ENCODE measurements at places on chromosomes 3 and 15.

DNA sequence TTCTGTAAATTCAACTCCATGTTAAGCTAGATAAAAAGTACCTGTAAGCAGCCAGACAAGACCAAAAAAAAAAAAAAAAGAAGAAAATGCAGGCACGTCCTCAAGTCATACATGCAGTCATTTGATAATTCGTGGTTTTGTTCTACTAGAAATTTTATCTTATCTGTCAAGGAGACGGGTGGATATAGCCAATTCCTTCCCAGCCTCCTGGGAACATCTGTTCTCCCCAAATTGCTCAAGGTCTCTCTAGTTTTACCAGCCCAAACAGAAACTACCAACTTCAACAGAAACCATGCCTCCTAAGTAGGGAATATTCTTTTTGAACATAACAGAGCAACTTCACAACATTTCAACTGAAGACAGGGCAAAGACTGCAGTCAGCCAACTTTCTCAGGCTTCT is 19.5 kb downstream of the RYK start:
- no peak for DNase-seq

DNA sequence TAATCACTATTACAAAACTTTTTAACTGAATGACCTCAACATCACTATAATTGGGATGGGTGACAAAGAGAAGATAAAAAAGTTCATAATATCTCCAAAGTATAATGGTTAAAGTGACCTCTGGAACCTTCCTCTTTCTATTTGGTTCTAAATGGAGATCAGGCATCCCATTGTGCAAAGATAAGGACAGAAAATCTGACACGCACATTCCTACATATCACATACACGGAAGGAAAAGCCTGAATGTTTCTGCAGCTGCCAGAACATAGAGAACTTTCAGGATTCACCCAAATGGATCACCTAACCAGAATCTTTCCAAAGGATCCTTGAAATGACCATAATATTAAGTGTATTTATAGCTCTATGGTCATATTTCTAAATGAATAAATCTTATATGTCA is 128.2 kb downstream of the TFDP2 start:
- DNase-seq: no peak

DNA sequence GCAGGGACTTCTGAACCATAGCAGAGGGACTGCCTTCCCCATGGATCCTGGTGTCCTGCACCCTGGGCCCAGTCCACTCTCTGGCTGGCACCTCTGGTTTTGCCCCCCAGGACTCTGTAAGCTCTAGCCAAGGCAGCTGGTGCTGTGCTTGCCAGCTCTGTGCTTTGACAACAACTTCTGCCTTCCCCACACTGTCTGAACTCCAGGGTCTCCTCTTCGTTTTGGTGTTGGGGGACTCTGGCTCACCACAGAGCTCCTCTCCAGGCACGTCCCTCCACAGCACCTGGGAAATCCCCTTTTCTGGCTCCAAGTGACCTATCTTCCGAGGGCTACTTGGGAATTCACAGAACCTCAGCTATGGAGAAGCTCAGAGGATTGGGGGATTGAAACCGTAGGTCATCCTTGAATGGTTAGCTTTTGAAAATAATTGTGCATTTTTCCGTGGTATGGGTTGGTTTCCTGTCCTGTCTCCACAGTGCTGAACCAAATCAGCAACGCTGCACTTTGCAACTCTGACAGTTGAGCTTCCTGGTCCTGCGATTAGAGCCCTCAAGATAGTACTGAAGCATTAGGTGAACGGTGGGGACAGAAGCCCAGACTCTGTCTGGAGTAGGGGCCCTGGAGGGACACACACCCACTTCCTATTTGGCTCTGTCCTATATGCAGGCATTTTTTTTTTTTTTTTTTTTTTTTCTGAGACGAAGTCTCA is 152.4 kb downstream of the APBA2 start:
- DNase-seq: no peak

DNA sequence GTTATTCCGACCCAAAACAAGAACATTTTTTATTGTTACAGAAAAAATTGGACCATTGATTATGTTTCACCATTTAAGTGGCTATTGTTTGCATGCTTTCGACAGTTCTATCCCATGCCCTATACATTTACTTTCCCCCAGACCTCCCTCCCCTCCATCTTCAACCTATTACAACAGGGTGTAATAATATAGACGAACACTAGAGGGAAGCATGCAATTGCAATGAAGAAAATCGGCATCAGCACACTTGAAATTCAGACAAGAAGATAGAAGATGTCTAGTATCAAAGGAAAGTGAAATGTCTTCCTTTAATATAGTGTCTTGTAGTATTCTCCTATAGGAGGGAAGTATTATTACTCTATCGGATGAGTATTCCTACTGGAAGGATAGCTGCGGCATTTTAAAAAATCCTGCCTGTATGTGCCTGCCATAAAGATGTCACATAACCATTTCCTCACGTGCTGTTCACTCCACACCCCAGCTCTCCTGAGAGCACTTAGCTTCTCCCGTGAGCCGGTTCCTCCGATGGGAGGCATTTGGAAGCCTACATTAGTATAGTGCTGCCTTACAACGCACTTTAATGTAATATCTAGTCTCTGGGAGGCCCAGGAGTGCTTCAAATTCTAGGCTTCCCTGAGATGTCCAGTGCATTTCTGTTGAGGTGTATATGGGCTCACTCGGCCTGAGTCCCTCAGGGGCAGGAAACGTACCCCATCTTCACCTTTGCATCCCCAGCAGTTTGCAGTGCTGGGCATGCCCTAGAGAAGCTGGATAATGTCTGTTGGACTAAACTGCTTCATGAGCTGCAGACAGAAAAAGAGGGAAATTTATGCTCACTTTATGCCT is 17.8 kb upstream of the ERICH6 start:
- DNase-seq: peak; percentile 64

- DNase-seq: no peak
Measured at GRCh38 chr15:83410532-83410931, 36.6 kb upstream of the SH3GL3 start.

- DNase-seq: no peak
Measured at GRCh38 chr3:34305266-34305665, 506.8 kb downstream of the PDCD6IP start.

DNA sequence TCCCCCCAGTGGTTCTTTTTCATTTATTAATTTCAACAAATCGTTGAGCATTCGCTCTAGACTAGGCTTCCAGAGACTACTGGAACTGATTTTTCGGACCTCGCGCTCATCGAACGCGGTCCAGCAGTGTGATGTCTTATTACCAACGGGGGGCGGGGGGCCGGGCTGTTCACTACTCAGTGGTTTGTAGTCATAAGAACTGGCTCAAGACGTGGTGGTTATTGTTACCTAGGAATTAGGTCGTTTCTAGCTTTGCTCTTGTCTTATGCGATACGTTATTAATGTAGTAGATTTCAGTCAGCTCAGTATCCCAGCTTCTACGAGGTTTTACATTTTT is 858 bp downstream of the RBM5 start:
- DNase-seq: peak; percentile 28

DNA sequence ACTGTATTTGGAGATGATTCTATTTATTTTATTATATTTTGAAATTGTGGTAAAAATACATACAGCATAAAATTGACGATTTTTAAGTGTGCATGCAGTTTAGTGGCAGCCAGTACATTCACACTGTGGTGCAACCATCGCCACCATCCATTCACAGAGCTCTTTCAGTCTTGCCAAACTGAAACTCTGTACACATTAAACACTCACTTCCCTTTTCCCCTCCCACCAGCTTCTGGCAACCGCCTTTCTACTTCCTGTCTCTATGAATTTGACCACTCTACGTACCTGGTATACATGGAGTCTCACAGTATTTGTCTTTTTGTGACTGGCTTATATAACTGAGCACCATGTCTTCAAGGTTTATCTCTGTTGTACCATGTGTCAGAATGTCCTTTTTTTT is 303.3 kb upstream of the ATP10A start:
- DNase-seq: no peak

GRCh38 chr15:60392986-60393790 is 4.6 kb downstream of the ANXA2 start:
- peak; percentile 98 for DNase-seq

- no peak for DNase-seq
Measured at GRCh38 chr3:176428552-176428951, 768.7 kb downstream of the TBL1XR1 start.

GRCh38 chr3:128182656-128183055 is 29.4 kb downstream of the EEFSEC start:
- DNase-seq: no peak

DNA sequence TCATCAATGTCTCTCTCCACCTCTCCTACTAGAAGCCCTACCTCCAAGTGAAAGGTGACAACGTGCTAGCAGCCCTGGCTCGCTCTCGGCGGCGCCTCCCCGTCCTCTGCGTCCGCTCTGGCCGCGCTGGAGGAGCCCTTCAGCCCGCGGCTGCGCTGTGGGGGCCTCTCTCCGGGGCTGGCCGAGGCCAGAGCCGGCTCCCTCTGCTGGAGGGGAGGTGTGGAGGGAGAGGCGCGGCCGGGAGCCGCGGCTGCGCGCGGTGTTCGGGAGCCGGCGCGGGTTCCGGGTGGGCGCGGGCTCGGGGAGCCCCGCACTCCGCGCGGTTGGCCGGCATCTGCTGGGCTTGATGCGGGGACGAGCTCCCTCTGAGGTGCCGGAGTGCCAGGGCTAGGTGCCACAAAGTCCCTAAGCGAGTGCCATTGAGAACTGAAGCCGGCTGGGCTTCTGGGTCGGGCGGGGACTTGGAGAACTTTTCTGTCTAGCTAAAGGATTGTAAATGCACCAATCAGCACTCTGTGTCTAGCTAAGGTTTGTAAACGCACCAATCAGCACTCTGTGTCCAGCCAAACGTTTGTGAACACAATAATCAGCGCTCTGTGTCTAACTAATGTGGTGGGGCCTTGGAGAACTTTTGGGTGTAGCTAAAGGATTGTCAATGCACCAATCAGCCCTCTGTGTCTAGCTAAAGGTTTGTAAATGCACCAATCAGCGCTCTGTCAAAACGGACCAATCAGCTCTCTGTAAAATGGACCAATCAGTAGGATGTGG is 84.8 kb upstream of the ARRDC4 start:
- peak; percentile 15 for DNase-seq

DNA sequence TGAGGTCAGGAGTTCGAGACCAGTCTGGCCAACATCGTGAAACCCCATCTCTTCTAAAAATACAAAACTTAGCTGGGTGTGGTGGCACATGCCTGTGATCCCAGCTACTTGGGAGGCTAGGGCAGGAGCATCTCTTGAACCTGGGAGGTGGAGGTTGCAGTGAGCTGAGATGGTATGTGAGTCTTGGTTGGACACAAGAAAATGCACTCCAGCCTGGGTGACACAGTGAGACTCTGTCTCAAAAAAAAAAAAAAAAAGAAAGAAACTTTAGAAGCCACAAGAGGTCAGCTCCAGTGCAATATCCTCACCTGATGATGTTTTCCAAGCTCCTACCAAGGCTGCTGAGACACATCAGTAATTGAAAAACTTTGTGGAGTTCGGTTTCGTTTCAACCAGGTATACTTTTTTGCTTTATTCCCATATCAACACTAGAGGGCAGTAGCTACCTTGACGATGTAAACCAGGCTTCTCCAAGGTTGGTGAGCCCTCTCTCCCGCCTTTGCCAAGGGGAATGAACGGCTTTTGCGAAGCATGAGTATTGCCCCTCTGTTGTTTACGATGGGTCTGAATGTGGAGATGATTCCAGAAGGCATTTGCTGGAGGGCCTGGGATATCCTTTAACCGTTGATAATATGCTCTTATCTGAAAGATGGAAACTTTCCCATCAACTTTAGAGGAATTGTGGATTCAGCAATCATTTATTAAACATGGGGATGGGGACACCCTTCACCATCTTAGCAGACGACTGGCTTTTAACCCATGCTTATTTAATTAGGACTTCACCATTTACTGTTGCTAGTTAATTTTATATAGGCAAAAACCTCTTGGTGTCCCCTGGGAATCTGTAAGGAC is 202.8 kb downstream of the SV2B start:
- DNase-seq: peak; percentile 66

GRCh38 chr3:40911928-40912327 is 287.4 kb upstream of the CTNNB1 start:
- no peak for DNase-seq

- no peak for DNase-seq
Measured at GRCh38 chr15:29596266-29596665, 226.0 kb downstream of the TJP1 start.

DNA sequence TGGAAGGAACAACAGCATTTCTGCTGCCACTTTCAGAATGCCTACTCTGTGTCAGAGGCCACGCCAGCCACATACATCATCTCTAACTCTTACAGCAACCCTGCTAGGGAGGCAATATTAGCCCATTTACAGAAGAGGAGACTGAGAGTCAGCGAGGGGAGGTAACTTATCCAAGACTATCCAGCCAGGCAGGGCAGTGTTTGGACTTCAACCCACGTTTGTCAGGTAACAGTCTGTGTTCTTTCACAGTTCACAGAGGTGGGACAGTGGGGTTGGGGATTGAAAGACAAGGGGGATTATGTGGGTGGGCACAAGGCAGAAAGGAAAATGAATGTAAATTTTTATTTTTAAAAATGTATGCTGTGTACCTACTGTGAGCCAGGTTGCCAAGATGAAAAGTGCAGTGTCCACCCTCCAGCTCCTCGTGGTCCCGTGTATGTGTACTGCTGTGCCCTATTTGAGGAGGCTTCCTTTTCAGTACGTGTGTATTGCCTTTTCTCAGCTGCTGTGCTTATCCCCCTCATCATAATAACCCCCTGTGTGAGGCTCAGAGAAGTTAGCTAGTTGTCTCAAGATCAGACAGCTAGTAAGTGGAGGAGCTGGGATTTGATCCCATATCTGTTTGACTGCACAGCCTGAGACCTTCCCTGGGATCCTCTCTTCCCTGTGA is 16.5 kb upstream of the ATP2B2 start:
- DNase-seq: no peak

GRCh38 chr3:133956353-133956752 is 60.7 kb upstream of the RAB6B start:
- no peak for DNase-seq

- DNase-seq: peak; percentile 33
Measured at GRCh38 chr3:23041918-23042696, 161.0 kb upstream of the UBE2E2 start.

GRCh38 chr15:33093222-33093621 is 101.3 kb downstream of the FMN1 start:
- DNase-seq: no peak

GRCh38 chr3:18586076-18586475 is 160.9 kb upstream of the SATB1 start:
- no peak for DNase-seq

GRCh38 chr15:74265046-74265639 is 29.0 kb downstream of the CCDC33 start:
- peak; percentile 7 for DNase-seq
